Kidney (tissue), 22 donors: ENCODE measurements at places on chromosomes 5 and 9.

DNA sequence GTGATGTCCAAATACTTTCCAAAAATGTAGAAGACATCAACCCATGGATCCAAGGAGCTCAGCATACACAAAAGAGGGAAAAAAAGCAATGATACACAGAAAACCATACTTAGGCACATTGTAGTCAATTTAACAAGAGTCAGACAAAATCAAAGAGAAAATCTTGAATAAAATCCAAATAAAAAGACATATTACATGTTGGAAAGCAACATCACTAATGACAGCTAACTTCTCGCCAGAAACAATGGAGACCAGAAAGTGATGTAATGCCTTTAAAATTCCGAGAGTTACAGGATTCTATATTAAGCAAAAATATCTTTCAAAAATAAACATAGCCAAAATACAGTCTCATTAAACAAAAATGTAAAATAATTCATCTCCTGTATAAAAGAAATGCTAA lies 79.8 kb upstream of the SLCO4C1 start:
- no peak for DNase-seq

DNA sequence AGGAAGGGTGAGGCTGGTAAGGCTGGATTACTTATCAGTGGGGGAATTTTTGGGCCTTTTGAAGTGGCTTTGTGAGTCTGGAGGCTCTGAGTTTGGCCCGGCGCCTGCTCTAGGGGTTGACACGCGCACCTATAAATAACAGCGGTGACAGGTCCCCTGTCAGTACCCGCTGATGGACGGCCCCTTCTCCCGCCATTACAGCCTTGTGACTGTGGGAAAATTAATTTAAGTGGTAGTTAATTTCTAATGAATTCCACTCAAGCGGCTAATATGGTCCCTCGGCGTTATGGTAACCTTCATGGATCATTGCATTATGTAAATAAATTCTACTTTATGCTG lies 16.5 kb downstream of the MRPL36 start:
- DNase-seq: peak; percentile 72

GRCh38 chr5:66616520-66617225 lies 20.5 kb downstream of the MAST4 start:
- no peak for DNase-seq

DNA sequence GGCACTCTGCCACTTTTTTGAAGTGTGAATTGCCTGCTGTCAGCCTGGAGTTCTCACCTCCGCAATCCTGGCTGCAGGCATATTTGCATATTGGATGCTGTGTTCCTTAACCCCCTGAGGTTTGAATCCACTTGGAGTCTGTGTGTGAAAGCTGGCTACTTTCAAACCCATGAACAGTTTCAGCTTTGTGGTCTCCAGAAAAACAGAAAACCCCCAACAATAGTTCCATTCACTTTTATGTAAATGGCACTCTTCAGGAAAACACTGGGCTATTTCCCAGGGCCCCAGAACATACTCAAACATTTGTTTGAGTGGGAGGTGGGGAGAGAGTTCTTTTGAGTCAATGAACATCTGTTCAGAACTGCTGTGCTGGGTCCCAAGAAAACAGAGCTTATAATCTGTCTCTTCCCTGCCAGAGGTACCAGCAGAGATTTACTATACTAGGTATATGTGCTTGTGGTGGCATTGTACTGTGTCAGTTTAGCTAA lies 5.0 kb downstream of the NUDT2 start:
- DNase-seq: no peak

DNA sequence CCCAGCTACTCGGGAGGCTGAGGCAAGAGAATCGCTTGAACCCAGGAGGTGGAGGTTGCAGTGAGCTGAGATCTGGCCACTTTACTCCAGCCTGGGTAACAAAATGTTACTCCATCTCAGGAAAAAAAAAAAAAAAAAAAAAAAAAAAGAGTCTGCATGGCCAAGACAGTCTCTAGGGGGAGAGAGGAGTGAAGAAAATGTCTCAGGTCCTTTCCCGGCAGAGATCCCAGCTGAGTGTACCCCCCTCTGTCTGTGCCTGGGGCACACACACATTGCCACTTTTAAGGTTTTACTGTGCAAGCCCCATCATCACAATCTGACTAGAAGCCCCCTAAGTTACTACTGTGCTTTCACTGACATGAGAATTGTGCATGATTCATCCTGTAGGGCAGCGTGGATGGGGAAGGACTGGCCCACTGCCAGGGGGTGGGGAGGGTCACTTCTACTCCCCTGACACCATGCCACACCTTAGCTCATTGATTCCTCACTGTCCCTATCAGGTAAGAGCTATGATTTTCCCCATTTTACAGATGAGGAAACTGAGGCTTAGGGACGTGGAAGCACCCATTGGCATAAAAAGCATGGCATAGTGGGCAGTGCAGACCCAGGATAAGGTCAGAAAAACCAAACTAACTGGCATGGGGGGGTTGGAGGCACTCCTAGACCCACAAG lies 102.3 kb upstream of the LARP1 start:
- DNase-seq: no peak

DNA sequence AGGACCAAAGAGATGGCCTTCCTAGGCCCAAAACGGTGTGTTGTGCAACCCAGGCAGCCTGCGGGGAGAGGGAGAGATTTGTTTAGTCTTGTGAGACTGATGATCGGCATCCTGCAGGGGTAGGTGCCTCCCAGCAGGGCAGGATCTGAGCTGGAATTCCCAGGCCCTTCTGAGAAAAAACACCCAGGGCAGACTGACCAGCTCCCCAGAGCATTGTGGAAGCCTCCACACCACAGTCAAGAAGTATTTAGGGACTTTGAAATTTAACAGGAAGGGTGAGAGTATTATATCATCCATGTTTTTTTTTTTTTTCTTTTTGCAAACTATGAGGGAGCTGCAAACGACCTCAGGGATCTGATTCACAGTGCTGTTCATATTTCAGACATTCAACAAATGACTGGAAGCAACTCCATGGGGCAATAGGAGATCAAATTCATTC lies 104.5 kb upstream of the LHFPL2 start:
- DNase-seq: no peak

GRCh38 chr9:122209451-122209850 lies 19.3 kb downstream of the LHX6 start:
- DNase-seq: no peak

GRCh38 chr5:173781432-173781815 lies 106.7 kb upstream of the CPEB4 start:
- no peak for DNase-seq

DNA sequence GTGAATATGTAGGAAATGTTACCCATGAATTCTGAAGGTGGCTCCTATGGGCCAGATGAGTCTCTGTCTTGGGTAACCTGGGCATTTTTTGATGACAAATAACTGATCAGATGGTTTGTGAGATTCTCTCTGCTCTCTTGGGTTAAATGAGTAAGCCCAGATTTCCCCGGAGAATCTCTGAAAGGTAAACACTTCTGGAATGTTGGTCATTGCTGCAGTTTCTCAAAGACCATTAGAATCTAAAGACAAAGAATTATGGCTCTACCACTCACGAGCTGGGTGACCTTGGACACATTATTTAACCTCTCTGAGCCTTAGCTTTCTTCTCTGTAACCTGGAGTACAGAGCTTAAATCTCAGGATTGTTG lies 191.2 kb downstream of the DAB2IP start:
- no peak for DNase-seq

GRCh38 chr9:86322973-86323644 lies 31.1 kb downstream of the TUT7 start:
- DNase-seq: no peak

- DNase-seq: no peak
These were observed 18.5 kb downstream of the OR2V1 start for GRCh38 chr5:181112476-181112875.

- no peak for DNase-seq
These were observed 251.0 kb downstream of the DENND1A start for GRCh38 chr9:123678878-123679329.

DNA sequence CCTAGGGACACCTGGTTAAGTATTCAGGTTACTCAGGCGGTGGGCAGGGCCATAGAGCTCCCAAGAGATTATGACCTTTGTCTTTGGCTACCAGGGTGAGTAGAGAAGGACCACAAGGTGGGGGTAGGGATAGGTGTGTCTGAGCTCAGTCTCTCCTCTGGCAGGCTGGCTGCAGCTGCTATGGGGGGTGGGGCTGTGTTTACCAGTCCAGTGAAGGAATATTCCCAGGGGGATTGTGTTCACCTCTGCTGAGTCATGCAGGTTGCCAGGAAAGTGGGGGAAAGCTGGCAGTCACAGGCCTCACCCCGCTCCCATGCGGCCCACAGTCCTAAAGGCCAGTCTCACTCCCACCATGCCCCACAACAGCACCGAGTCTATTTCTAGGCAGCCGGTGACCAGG lies 53.6 kb upstream of the POU5F2 start:
- peak; percentile 40 for DNase-seq

DNA sequence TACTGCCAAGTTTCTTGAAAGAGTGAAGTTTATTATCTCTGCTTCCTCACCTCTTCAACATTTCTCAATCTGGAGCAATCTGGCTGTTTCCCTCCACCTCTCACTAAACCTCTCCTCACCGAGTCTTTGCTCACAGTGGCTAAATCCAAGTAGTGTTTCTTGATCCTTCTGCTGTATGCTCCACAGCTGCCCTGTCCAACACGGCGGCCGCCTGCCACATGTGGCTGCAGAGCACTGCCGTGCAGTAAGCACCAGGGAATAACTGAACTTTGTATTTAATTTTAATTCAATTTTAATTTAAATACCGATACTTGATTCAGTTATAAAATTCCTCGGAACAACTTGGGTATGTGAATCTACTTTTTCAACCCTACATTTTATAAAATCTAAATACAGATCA lies 80.2 kb downstream of the FANCC start:
- no peak for DNase-seq

DNA sequence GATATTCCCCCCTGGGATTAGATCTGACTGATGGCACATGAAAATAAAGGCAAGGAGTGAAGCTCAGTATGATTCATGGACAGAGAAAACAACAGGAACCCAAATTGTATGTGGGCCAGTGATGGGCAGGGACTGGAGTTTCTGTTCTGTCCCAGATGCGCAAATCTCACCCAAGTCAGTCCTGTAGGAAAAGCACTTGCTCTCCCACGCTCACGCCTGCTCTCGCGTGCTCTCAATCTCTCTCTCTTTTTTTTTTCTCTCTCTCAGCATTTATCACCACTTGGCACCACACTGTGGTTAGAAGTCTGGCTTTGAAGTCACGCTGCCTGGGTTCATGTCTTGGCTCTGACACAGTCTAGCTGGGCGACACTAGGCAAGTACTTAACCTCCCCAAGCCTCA lies 106.5 kb upstream of the LRRTM2 start:
- DNase-seq: no peak

DNA sequence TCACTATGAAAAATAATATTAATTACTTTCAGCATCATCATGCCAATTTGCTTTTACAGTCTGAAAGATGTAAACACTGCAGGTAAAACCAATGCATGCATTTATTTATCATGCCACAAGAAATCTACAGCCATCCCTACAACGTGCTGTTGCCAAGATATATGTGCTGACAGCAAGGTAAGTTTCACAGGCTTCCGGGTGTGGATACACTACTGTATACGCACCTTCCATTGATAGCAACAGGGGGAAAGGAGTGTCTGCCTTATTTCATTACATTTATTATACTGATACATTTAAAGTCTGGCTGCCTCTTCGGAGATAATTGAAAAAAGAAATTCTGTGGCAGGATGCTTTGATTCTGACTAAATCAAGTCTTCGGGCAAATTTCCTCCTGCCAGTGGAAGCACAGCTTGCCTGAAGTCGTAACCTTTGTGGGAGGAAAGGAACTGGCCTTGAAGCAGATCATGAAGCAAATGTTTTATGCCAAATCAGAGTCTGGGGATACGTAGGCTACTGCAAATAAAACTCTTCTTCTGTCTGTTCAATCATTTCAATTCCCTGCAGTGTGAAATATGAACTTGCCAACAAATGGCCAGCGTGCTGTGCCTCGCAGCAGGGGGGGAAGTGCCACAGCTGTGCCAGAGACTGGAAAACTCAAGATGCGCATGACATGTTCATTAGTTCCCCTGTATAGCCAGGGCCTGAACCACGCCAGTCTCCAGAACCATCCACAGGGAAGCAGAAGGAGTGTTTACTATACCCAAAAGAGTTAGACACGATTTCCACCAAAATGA lies 268.1 kb downstream of the EFNA5 start:
- peak; percentile 48 for DNase-seq

- no peak for DNase-seq
These were observed 29.5 kb downstream of the DMAC1 start for GRCh38 chr9:7770111-7770510.

GRCh38 chr5:82066791-82067190 lies 95.0 kb downstream of the ATG10 start:
- no peak for DNase-seq

GRCh38 chr9:121289026-121289771 lies 21.2 kb downstream of the GSN start:
- peak; percentile 87 for DNase-seq

GRCh38 chr5:91373006-91373405 lies 10.1 kb downstream of the ARRDC3 start:
- DNase-seq: no peak

GRCh38 chr9:112858625-112859147 lies 32.0 kb downstream of the SLC46A2 start:
- DNase-seq: no peak

GRCh38 chr9:131673068-131673467 lies 66.8 kb downstream of the RAPGEF1 start:
- DNase-seq: no peak

DNA sequence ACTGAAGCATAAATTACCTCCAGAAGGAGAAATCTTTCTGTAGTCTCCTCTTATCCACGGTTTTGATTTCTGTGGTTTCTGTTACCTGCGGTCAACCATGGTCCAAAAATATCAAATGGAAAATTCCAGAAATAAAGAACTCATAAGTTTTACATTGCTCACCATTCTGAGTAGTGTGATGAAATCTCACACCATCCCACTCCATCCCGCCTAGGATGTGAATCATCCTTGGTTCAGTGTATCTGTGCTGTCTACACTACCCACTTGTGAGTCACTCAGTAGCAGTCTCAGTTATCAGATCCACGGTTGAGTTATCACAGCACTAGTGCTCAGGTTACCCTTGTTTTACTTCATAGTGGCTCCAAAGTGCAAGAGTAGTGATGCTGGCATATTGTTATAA lies 371.2 kb downstream of the NFIB start:
- no peak for DNase-seq

- DNase-seq: no peak
These were observed 72.0 kb downstream of the PPARGC1B start for GRCh38 chr5:149802008-149802680.

DNA sequence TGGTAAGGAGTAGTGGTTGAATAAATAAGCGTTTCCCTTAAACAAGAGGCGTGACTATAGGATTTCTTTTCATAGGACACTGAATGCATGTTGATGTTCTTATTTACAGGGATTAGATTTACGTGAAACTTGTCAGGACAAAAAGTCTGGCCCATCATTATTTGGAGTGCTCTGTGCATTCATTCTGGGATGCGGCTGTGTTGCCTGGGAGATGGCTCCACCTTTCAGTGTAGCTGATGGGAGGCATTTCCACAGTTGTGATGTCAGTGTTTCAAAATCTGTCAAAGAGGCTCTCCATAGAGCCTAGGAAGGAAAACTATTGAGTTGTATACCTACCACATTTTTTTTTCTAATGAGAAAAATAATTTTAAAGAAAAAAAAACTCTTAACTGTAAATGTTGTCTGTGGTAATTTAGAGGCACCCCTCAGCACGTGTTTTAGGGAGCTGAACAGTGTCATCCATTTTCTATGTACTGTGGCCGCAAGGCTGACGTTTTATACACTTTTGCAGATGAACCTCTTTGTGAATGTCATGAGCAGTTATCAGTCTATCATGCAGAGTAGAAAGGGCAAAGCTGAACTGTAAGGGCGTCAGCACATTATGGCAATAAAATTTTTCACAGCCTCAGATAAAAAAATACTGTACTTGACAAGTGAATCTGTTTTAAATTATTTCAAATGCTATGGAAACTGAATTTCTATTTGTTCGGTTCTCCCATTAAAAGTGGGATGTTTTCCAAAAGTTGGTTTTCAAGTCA lies 202.7 kb downstream of the PBX3 start:
- no peak for DNase-seq
